ENCODE measurements at places on chromosomes 16 and 17. TPM values are rescaled to one million over a fixed set of nuclear protein-coding genes. Genes with fewer than 3 reads are reported as not detected.

DNA sequence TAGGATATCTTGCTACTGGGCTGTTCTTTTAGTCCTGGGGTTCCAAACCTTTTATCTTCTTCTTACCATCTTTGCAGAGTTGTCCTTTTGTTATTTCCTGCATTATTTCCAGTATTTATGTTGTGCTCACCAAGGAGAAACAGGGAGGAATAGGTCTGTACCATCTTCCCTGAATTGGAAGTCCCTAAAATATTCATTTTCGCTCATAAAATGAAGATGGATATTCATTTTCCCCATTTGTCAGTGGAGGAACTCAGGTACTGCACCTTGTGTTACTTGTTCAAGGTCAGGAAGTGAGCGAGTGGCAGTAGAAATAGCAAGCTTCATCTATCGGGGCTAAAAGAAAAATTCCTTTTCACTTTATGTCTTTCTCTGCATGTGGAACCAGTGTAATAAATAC, 989.7 kb downstream of the CDH11 start:
- no peak overlapping the region for H3K27ac ChIP-seq
- no peaks in the 10 kb centered on the region for H3K27me3 ChIP-seq
- DNase-seq = no peak
- H3K4me1 ChIP-seq = no peaks in the 10 kb centered on the region
- no peaks in the 10 kb centered on the region for H3K36me3 ChIP-seq
- no peak overlapping the region for H3K4me3 ChIP-seq

DNA sequence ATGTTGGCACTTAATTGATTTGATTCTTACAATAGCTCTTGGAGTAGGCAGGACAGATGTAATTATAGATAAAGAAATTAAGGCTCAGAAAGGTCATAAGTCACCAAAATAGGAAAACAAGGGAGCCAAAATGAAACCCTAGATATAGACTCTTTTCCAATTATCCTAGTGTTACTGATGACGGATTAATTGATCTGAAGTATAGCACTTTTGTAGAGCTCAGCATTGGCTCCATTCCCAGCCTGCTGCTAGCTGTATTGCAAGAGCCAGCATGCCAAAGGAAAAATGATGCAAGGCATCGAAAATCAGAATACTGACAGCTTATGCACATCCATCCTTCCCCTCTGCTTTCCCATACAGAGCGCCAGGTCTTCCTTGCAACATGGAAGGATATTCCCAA, 21.6 kb upstream of the RASL10B start:
- DNase-seq = no peak
- H3K27ac ChIP-seq = no peak overlapping the region
- H3K36me3 ChIP-seq = peaks cover 14% of the 10 kb centered on the region

The SYNGR2 gene
- 49.7 TPM for total RNA-seq

GRCh38 chr17:67562005-67562404, 155.7 kb upstream of the NOL11 start:
- H3K4me1 ChIP-seq = no peaks in the 10 kb centered on the region
- no peaks in the 10 kb centered on the region for H3K27me3 ChIP-seq
- H3K27ac ChIP-seq = no peak overlapping the region
- H3K4me3 ChIP-seq = no peak overlapping the region

The ENPP7 gene
- not detected for total RNA-seq

The ENDOV gene
- total RNA-seq = 16.6 TPM

The SOX15 gene
- total RNA-seq = 0.57 TPM

GRCh38 chr16:64238571-64238970, 883.3 kb downstream of the CDH11 start:
- no peaks in the 10 kb centered on the region for H3K27me3 ChIP-seq
- no peak overlapping the region for H3K27ac ChIP-seq
- H3K36me3 ChIP-seq = no peaks in the 10 kb centered on the region
- no peak for DNase-seq
- H3K4me3 ChIP-seq = no peak overlapping the region

All from activated CD4-positive, alpha-beta T cell treated with anti-CD3 and anti-CD28 coated beads, Interleukin-2, amount 10 ng/mL, durations not matched to agents 7 days and 5 days (primary cell).